ENCODE measurements at places on chromosomes 4 and X.
A peak's percentile ranks its signal among the peaks of the same experiment; 100 is the strongest.

- H3K27ac ChIP-seq, result no peak within 1 kb of the TSS
- H3K27me3 ChIP-seq, result peaks cover 18% of the 10 kb centered on the region
- H3K4me1 ChIP-seq, result no peaks in the 10 kb centered on the region
- H3K4me3 ChIP-seq, result no peak within 1 kb of the TSS
- no peak for DNase-seq
Measured at GRCh38 chrX:9785944-9786797, at the start of gene SHROOM2. SHROOM2 (plus strand) TSS chrX:9786429; CDS start chrX:9786546, 117 bp downstream.

GRCh38 chrX:79130857-79131256, 13.6 kb upstream of the GPR174 start:
- no peak overlapping the region for H3K4me3 ChIP-seq
- peaks cover 12% of the 10 kb centered on the region for H3K4me1 ChIP-seq
- no peak overlapping the region for H3K27ac ChIP-seq
- no peaks in the 10 kb centered on the region for H3K27me3 ChIP-seq
- DNase-seq, result no peak

- H3K4me1 ChIP-seq, result no peaks in the 10 kb centered on the region
- no peak overlapping the region for H3K27ac ChIP-seq
- H3K27me3 ChIP-seq, result no peaks in the 10 kb centered on the region
- H3K36me3 ChIP-seq, result no peaks in the 10 kb centered on the region
Measured at GRCh38 chr4:65367306-65367705, 303.0 kb downstream of the EPHA5 start.

DNA sequence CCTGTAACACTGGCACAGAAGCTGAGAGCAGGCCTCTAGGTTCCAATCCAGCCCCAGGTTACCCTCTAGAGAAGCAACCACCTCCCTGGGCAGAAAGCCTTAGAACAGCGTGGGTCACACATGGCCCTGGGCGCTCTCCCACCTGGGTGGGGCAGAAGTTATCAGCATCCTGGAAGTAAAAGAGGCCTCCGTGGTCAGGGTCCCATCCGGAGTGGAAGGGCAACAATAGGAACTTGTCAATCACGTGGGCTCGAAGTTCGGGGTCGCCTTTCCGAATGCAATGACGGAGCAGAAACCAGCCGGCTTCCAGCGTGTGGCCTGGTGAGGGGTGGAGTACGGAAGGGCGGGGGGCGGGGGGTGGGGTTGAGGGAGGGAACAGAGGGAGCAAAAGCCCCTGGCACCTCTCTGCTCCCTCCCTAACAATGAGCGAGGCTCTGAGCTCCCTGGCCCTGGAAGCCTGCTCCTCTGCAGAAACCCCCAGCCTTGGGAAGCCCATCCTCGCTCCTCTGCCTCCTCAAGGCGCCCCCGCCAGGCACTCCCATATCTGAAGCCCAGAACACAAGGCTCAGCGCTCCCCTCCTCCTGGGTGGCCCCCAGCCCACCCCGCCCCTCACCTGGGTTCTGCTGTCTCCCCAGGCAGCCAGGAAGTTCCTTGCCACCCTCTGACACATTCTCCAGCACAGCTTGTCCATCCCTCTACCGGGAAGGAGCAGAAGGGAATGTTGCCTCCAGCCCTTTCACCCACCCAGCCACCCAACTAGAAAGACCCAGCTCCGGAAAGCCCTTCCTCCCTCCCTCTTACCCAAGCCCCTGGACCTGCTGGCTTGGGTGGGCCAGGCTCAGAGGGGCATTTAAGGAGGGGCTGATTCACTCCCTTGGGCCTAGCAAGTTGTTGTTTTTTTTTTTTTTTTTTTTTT, 2.8 kb downstream of the RENBP start:
- peak overlapping the region; percentile 32 for H3K4me3 ChIP-seq
- H3K27me3 ChIP-seq, result no peaks in the 10 kb centered on the region
- no peak for DNase-seq
- H3K36me3 ChIP-seq, result peaks cover 3% of the 10 kb centered on the region
- H3K4me1 ChIP-seq, result peaks cover 3% of the 10 kb centered on the region
- H3K27ac ChIP-seq, result no peak overlapping the region

GRCh38 chrX:40043895-40044294, 53.9 kb downstream of the BCOR start:
- no peak overlapping the region for H3K27ac ChIP-seq
- no peak for DNase-seq
- H3K4me1 ChIP-seq, result peaks cover 15% of the 10 kb centered on the region
- no peaks in the 10 kb centered on the region for H3K27me3 ChIP-seq

DNA sequence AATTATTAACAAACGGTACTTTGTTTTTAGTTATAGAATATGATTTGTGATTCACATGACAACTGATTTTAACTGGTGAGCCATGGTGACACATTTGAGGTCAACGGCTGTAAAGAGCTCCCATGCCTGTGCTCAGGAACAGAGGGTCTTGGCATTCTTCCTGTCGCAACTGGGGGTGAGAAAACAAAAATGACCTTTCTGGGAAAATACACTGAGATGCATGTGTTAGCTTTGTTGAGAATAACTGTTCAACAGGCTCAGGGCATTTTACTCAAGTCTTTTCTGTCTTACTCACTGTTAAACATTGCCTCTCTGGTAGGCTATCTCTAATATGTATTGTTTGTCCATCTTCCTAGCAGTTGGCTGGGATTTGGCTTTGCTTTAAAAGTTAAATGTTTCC, 57.1 kb upstream of the HPGD start:
- no peaks in the 10 kb centered on the region for H3K4me1 ChIP-seq
- no peak for DNase-seq
- no peak overlapping the region for H3K27ac ChIP-seq
- no peaks in the 10 kb centered on the region for H3K27me3 ChIP-seq
- H3K36me3 ChIP-seq, result no peaks in the 10 kb centered on the region

DNA sequence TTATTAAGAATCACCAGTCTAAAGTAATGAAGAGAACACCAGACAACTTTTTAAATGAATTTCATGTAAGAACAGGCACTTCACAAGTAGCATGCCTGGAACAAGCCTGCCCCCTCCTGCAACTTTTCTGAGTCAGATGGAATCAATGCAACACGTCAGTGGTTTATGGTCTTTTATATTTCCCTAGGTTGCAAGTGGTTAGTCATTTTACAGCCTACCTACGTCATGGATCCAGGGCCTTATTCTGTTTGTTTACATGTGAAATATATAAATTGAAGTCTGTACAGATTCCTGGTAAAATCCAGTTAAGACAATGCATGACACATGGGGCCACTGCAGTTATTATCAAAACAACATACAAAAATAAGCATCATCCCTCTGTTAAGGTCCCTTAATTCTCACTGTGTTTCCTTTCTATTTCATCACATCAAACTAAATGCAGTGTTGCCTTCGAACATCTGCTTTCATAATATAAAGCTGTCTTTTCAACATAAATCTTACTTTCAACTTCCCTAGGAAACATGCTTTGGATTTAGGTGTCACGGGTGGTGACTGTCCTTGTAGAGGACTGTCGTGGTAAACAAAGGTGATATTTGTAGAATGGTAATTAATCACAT, 309.3 kb downstream of the FRMPD4 start:
- no peak overlapping the region for H3K27ac ChIP-seq
- H3K27me3 ChIP-seq, result no peaks in the 10 kb centered on the region
- no peaks in the 10 kb centered on the region for H3K4me1 ChIP-seq

DNA sequence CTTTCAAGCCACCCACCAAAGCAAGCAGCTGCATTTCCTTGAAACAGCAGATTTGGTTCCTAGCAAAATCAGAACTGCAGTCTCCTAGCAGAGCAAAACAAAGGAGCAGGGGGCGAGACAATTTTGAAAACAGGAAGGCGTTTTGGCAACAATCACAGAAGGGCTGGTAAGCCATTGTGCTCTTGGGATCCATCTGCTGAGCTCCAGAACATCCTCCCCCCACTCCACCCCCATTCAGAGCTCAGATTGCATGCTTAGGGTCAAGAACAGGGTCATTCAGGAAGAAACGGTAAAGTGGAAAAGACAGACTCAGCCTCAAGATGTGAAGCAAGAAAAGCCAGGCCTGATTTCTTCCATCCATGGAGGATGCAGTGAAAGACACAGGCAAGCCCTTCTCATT, 7.6 kb upstream of the PCDH19 start:
- no peak overlapping the region for H3K4me3 ChIP-seq
- H3K27me3 ChIP-seq, result peaks cover 17% of the 10 kb centered on the region
- H3K27ac ChIP-seq, result no peak overlapping the region
- H3K4me1 ChIP-seq, result no peaks in the 10 kb centered on the region

DNA sequence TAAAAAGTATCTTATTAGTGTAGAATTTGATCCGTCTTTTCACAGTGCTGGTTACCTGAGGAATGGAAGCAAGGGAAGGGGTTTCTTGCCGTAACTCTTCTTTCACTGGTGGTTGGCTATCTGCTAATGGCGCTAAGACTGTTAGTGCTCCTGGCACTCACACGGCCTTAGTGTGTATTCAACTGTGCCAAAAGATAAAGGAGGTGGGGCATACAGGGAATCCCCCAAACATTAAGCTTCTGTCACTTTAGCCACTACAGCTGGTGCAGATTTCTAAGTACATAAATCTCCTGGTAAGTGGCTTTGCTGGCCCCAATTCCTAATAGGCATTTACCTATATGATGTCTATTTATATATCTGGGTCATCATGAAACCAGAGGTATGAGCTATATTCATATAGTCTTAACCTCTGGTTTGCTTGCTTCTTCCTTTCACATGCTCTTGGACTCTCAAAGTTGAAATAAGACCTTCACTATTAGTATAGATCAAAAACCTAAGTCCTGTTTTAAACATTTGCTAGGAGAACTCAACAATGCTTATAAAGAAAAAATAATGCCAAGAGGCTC, 95.1 kb downstream of the TSPAN7 start:
- no peaks in the 10 kb centered on the region for H3K36me3 ChIP-seq
- no peaks in the 10 kb centered on the region for H3K27me3 ChIP-seq
- H3K27ac ChIP-seq, result no peak overlapping the region
- no peaks in the 10 kb centered on the region for H3K4me1 ChIP-seq
- DNase-seq, result no peak

GRCh38 chrX:1265086-1265485, 3.5 kb upstream of the CSF2RA start:
- H3K4me1 ChIP-seq, result peaks cover 20% of the 10 kb centered on the region
- no peaks in the 10 kb centered on the region for H3K27me3 ChIP-seq
- no peak for DNase-seq
- H3K4me3 ChIP-seq, result no peak overlapping the region

DNA sequence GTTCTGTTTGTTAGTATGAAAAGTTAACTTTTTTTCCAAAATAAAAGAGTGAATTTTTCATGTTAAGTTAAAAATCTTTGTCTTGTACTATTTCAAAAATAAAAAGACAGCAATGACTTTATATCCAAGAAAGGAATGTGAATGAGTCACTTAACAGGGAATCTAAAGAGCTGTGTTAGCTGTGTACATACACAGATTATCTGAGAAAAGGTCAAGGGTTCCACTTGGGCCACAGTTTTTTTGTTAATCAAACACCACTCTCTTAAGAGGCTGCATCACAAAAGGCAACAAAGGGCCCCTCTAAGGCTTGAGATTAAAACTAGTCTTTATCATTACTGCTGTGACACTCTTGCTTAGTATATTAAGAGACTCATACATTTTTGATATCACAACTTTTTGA, 82.1 kb downstream of the FIP1L1 start:
- no peak overlapping the region for H3K4me3 ChIP-seq
- no peak overlapping the region for H3K27ac ChIP-seq
- no peak for DNase-seq
- no peaks in the 10 kb centered on the region for H3K27me3 ChIP-seq

DNA sequence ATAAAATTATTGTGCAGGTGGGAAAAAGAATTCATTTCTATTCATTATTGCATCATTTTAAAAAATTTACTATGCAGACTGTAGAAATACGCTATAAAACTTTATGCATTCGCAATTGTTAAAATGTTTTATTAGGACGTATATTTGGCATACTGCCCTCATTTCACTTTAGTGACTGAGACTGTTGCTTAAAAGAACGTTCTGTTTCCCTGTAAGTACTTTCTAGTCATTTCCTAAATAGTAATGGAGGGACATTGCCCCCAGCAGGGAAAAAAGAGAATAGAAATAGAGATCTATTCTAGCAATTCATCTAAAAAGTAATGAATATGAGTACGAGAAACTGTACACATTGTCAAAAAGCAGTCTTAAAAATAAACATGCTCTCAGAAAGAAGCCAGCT, 1295.8 kb upstream of the TENM3 start:
- H3K4me1 ChIP-seq, result no peaks in the 10 kb centered on the region
- no peak for DNase-seq
- H3K27ac ChIP-seq, result no peak overlapping the region
- no peaks in the 10 kb centered on the region for H3K27me3 ChIP-seq
- no peaks in the 10 kb centered on the region for H3K36me3 ChIP-seq
- no peak overlapping the region for H3K4me3 ChIP-seq

DNA sequence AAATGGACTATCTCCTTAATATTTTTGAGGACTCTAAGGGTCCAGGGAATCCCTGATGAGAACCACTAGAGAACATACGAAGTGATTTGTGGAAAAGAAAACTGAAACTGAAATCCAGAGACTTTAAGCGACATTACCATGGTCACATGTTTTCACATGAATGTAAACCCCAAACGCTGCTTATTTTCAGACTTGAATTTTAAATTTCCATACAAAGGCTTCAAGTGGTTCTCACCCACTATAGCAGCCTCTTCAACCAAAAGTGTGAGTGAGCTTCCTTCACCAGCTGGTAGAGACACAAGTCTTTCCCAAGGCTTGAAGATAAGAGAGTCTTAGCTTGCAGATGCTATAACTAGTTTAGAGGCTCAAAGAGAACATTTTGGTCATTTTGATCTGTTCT, 232.7 kb downstream of the MGST2 start:
- no peaks in the 10 kb centered on the region for H3K4me1 ChIP-seq
- H3K27ac ChIP-seq, result no peak overlapping the region
- no peak for DNase-seq
- no peaks in the 10 kb centered on the region for H3K36me3 ChIP-seq
- H3K4me3 ChIP-seq, result no peak overlapping the region

- no peaks in the 10 kb centered on the region for H3K4me1 ChIP-seq
- no peak overlapping the region for H3K4me3 ChIP-seq
- H3K27me3 ChIP-seq, result no peaks in the 10 kb centered on the region
Measured at GRCh38 chrX:118225711-118226428, 109.3 kb upstream of the KLHL13 start.
